ENCODE measurements at places on chromosomes 13 and 19. TPM values are rescaled to one million over a fixed set of nuclear protein-coding genes. Genes with fewer than 3 reads are reported as not detected.

DNA sequence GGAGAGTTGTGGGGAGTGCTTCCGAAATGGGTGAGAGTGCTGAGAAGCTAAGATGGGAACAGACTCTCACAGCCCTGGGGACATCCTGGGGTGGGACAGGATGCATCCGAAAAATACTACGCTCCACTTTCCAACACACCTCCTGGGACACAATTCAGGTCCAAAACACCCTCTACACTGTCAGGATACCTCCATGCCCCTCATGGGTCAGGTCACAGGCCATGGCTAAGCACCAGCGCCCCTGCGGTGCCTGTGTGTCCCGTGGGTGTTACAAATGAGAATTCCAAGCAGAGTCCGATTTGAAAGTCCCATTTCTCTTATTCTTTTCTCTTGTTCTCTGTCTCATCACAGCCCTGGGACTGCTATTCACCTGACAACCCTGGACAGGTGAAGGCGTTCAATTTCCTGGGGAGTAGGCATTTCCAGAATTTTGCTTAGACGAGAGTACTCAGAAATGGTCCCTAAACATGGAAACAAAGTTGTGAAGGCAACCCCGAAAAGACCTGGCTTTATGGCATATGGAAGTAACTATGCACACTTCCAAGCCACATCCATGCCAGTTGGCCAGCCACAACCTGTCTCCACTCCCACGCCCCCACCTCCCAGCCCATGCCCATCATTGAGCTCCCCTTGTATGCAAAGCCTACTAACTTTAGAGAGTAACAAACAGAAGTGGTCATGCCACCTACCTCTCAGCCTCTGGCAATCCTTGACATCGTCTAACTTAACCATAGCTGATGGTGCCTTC is 87.9 kb upstream of the ZNF507 start:
- DNase-seq, result no peak

DNA sequence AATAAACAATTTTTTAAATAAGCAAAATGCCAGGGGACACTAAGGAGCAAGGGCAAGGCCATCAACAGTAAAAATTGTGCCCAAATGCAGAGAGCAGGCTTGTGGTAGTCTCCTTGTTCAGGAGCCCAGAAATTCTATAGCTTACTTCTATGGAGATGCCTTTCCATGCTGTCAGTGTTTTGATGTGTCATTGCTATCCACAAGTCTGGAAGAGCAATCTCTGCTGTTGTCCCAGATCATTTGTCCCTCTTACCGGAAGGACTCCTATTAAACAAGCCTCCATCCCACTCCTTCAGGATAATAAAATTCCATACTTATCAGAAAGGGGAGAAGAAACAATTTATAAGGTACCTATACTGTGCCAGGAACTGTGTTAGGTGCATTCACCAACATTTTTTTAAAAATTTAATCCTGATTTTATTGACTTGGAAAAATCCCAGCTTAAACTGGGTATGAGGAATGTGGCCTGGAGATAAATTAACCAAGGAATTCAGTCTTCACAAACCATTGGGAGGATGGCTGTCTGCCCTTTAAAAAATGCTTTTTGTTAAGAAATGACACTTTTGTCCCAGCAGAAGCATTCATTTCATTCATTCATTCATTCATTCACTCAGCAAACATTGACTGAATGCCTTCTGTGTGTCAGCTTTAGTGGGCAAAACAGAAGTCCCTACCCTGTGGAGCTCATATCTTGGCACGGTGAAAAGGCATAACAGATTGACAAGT is 26.8 kb upstream of the CYSLTR2 start:
- DNase-seq, result no peak

DNA sequence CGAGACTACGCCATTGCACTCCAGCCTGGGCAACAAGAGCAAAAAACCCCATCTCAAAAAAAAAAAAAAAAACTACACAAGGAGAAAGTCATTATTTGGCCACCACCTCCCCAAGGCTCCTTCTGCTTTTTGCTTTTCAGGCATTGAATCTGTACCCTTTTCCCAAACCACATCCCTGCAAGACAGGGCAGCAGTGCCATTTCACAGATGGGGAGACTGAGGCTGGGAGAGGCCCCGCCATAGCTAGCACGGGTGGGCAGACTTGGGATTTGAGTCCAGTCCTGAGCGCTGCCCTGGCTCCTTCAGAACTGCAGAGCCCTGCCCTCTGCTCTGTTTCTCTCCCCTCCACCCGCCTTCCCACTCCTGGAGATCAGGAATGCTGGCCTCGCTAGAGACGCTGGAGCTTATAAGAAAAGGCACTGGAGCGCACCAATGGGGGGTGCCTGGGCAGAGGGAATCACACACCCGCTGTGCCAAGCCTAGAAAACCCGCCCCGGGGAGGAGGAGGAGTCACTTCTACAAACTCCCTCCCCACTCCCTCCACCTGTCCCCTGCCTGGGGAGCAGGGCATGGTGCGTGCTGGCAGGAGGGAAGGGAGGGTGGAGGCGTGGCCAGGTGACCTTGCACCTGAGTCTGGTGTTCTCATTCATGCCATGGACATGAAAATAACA is 17.6 kb downstream of the TJP3 start:
- no peak for DNase-seq

- no peak for DNase-seq
Measured at GRCh38 chr19:44367024-44367423, 10.5 kb upstream of the ZNF112 start.

The FGF9 gene
- total RNA-seq, result 10.4 TPM
